IMR-90 (cell line): ENCODE measurements at places on chromosomes 7 and 10.

GRCh38 chr10:77264107-77264506, 373.5 kb downstream of the KCNMA1 start:
- no peaks in the 10 kb centered on the region; the same call in 1 of the 2 replicates for H3K27me3 ChIP-seq
- H3K36me3 ChIP-seq = no peaks in the 10 kb centered on the region
- DNase-seq = no peak
- H3K4me1 ChIP-seq = peaks cover 4% of the 10 kb centered on the region; the same call in 1 of the 2 replicates

- H3K36me3 ChIP-seq = peaks cover 10% of the 10 kb centered on the region
- peak overlapping the region; percentile 61 for H3K4me3 ChIP-seq
- no peaks in the 10 kb centered on the region for H3K27me3 ChIP-seq
These were observed 562 bp downstream of the GRK5 start for GRCh38 chr10:119207713-119208552.

DNA sequence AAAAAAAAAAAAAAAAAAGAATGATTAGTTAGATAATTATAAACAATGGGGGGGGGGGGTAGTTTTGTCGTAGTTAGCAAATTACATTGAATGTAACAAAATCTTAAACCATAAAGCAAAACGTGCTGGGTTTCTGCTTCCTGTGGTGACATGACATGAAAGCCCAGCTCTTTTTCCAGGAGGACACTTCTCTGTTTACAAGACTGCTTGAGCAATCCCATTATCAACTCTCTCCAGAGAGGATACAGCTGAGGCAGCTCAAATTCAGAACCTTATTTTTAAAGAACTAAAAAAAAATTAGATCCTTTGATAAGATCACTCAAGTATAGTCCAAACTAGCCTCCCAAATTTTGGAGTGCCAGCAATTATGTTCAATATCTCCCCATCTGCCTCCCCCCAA, 58.6 kb downstream of the ADRB1 start:
- DNase-seq = peak; percentile 8
- no peak overlapping the region for H3K27ac ChIP-seq
- no peak overlapping the region for H3K4me3 ChIP-seq
- H3K36me3 ChIP-seq = no peaks in the 10 kb centered on the region
- H3K4me1 ChIP-seq = no peaks in the 10 kb centered on the region
- H3K27me3 ChIP-seq = peaks cover 28% of the 10 kb centered on the region

DNA sequence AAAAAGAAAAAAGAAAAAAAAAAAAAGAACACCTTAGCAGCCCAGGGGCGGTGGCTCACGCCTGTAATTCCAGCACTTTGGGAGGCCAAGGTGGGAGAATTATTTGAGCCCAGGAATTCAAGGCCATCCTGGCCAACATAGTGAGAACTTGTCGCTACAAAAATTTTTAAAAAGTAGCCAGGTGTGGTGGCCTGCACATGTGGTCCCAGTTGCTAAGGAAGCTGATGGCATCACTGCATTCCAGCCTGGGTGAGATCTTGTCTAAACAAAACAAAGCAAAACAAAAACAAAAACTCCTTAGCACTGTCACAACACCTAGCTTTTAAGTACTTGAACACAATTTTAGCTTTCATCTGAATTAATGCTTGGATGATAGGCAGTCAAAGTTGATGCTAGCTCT, 86.3 kb upstream of the MKLN1 start:
- no peak for DNase-seq
- H3K27ac ChIP-seq = no peak overlapping the region
- H3K36me3 ChIP-seq = no peaks in the 10 kb centered on the region
- H3K27me3 ChIP-seq = no peaks in the 10 kb centered on the region
- no peak overlapping the region for H3K4me3 ChIP-seq
- peaks cover 10% of the 10 kb centered on the region for H3K4me1 ChIP-seq

DNA sequence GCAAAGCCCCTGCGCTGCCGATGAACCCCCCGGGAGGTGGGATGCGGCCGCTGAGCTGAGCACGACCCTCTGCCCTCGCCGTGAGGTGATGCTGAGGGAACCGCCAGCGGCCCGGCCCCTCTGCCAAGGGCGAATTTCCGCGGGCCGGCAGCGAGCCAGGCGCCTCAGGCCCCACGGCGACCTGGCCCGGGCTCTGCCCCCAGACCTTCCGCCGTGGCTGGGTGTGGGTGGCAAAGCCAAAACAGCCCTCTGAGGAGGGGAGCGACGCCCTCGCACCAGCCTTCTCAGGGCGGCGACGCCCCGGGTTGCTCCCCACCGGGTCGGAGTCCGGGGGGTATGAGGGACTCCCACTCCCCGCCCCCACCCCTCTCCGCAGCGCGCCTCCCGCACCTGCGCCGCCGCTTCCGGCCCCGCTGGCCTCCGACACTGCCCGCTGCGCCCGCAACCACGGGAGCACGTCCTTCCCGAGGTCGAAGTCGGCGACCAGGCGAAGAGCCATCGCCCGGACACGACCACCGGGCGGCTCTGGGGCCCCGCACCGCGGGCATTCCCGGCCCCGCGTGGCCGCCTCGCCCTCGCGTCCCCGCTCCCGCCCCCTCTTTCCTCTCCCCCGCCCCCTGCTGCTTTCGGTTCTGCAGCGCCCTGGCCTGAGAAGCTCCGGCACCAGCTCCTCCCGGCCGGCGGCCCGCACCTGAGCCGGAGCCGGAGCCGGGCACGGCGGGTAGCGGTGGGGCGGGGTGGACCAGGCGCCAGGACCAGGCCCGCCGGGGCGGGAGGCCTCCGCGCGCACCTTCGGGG, at the start of gene GSAP:
GSAP (minus strand) TSS at position 527 of the 798 bp plus-strand sequence; CDS start at position 499, 28 bp downstream.
- H3K27ac ChIP-seq = peak within 1 kb of the TSS; percentile 36; the same call in 1 of the 2 replicates
- DNase-seq = no peak

DNA sequence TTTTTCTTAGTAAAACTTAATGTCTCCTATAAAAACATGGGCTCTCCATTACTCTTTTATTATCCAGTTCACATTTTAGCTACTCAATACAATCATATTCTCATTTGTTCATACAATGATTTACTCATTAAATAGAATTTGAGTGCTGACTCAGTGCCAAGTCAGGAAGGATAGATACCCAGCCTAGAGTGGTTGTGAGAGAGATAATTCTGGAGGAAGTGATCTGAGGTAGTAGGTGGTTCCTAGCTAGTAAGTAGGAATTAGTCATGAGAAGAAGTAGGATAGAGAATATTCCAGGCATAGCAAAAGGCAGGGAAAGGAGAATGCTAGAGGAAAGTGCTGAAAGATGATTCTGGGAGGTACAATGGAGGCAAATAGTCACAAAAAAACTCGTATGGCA, 133.5 kb upstream of the MBL2 start:
- DNase-seq = no peak
- no peak overlapping the region for H3K4me3 ChIP-seq
- no peak overlapping the region for H3K27ac ChIP-seq
- no peaks in the 10 kb centered on the region for H3K36me3 ChIP-seq
- H3K27me3 ChIP-seq = no peaks in the 10 kb centered on the region

GRCh38 chr10:98212196-98212595, 55.8 kb downstream of the LOXL4 start:
- H3K4me3 ChIP-seq = no peak overlapping the region
- H3K36me3 ChIP-seq = peaks cover 8% of the 10 kb centered on the region
- H3K27me3 ChIP-seq = no peaks in the 10 kb centered on the region
- no peak for DNase-seq

- H3K4me3 ChIP-seq = no peak overlapping the region
- no peaks in the 10 kb centered on the region for H3K36me3 ChIP-seq
- H3K27me3 ChIP-seq = peaks cover 6% of the 10 kb centered on the region
- no peaks in the 10 kb centered on the region for H3K4me1 ChIP-seq
- peak; percentile 45 for DNase-seq
These were observed 55.3 kb upstream of the YAE1 start for GRCh38 chr7:39510864-39511354.

- peaks cover 13% of the 10 kb centered on the region for H3K4me1 ChIP-seq
- no peak for DNase-seq
- no peaks in the 10 kb centered on the region for H3K36me3 ChIP-seq
- H3K27me3 ChIP-seq = peaks cover 13% of the 10 kb centered on the region
- no peak overlapping the region for H3K4me3 ChIP-seq
- H3K27ac ChIP-seq = no peak overlapping the region
These were observed 439.8 kb upstream of the ZMIZ1 start for GRCh38 chr10:78628976-78629375.

DNA sequence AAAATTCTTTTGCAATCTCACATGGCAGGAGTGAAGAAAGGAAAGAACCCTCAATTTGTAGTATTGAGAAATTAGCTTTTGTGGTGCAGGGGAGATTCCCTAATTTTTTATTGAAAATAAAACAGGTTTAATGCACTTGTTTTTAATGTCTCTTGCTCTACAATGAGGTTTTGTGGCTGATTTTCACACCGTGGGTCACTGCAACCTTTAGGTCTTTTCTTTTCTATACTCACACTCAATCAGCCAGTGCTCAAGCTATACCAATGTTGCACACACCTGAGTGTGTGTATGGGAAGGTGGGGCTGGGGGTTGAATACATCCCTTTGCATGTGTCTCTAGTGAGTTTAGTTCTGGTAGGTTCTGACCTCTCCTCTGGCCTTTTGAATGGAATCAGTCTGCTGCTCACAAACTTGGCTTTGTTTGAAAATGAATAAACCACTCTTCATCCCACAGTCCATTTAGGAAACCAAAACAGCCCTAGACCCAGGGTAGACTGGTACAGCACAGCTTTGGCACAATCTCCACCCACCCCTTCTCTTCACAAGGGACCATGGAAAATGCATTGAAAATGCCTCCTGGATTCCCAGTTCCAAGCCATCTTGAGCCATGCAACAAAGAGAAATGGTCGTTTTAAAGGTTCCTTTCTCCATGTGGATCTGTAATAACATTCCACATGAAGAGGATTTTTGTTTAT, 411.5 kb downstream of the SFMBT2 start:
- H3K27me3 ChIP-seq = no peaks in the 10 kb centered on the region
- no peak for DNase-seq
- H3K4me3 ChIP-seq = no peak overlapping the region
- no peak overlapping the region for H3K27ac ChIP-seq

GRCh38 chr7:37848297-37848696, at the start of gene NME8:
TSS of gene NME8 (plus strand) at chr7:37848597. CDS start at chr7:37850267, 1,670 bp downstream.
- H3K27ac ChIP-seq = no peak within 1 kb of the TSS
- H3K4me3 ChIP-seq = no peak within 1 kb of the TSS
- DNase-seq = no peak

DNA sequence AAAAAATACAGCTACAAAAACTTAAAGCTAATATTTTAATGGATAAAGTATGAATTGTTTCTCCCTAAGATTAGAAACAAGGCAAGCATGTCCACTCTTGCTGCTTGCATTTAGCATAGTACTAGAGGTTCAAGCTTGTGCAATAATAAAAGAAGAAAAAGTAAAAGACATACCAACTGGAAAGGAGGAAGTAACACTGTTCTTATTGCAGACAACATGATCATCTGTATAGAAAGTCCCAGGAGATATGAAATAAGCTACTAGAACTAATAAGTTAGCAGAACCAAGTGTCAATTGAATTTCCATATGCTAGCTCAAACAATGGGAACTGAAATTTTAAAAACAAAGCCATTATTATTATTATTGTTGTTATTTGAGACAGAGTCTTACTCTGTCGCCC, 20.0 kb upstream of the RABGEF1 start:
- H3K27me3 ChIP-seq = no peaks in the 10 kb centered on the region
- no peak overlapping the region for H3K27ac ChIP-seq
- H3K4me1 ChIP-seq = no peaks in the 10 kb centered on the region
- H3K4me3 ChIP-seq = no peak overlapping the region
- H3K36me3 ChIP-seq = peaks cover 29% of the 10 kb centered on the region
